Stimulated activated CD4-positive, alpha-beta T cell treated with anti-CD3 and anti-CD28 coated beads, TNF-alpha, amount 100 ng/mL, for 4 hours (primary cell): ENCODE measurements at places on chromosomes 12 and 14.

- peak; percentile 31 for DNase-seq
Measured at GRCh38 chr12:123076604-123077297, 74.1 kb downstream of the PITPNM2 start.

GRCh38 chr14:20973501-20973900 lies 16.3 kb upstream of the METTL17 start:
- no peak for DNase-seq

DNA sequence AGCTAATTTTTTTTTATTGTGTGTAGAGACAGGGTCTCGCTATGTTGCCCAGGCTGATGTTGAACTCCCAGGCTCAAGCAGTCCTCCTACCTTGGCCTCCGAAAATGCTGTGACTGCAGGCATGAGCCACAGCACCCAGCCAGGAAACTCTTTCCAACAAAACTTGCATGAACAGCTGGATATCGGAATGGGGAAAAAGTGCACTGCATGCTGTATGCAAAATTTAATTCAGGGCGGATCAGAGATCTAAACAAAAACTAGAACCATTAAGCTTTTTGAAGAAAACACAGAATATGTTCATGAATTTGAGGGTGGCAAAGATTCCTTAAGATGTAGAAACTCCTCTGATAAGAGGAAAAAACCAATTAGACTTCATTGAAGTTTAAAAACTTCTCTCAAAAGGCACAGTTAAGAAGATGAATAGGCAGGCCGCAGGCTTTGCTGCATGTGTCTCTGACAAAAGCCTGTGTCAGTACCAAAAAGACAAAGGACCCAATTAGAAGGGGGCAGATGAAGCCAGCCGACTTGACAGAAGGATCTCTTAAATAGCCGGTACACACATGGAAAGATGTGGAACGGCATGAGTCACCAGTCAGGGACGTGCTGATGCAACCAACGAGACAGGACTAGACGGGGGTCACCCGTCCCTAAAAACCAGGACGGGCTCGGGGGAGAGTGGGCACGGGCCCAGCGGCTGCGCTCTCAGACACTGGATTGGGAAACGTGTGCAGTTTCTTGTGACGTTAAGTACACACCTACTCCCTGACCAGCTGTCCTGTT lies 34.8 kb upstream of the MMP17 start:
- no peak for DNase-seq

DNA sequence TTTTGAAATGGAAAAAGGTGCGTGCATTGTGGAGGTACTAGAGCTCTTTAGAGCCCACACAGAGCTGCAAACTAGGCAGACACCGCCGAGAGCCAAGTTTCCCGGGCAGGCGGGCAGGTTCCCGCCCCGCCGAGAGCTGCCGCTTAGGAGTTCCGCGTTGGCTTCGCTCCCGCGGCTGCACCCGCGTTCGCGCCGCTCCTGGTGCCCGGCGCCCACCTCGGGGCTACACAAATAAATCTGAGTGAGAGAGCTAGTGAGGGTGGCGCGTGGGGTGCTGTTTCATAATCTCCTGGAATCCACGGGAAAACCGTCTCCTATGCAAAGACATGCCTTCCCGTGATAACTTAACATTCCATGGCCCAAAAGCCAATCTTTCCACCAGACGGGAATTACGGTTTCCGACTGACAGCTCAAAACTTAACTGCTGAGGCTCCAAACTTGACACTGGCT lies 645 bp downstream of the KITLG start:
- DNase-seq = no peak

DNA sequence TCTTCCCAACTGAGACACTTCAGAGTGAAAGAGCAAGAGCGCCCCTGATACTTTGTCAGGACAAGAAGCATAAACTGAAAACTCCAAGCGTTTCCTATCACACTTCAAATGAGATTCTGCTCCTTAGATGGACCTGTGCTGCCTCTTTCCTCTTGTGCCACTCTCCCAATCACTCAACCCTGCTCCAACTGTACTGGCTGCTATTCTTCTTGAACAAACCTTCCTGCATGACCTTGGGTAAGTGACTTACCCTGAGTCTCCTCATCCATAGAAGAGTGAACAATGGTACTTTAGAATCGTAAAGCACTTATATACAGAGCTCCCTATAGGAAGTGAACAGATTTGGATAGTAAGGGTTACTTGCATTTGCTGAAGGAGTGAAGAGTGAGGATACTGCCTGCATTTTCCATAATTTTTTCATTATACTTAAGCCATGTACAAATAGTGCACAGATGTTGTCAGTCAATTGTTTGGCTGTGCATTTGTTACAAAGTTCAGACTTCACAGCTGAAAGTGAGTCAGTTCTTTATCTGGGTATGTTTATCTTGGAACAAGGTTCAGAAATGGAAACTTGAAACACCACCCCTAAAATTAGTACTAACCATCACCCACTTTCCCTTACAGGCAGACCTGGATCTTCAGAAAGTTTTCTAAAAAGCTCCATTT lies 10.8 kb downstream of the MTERF2 start:
- no peak for DNase-seq
